Effector memory CD8-positive, alpha-beta T cell (primary cell): ENCODE measurements at places on chromosomes 5 and 9.

DNA sequence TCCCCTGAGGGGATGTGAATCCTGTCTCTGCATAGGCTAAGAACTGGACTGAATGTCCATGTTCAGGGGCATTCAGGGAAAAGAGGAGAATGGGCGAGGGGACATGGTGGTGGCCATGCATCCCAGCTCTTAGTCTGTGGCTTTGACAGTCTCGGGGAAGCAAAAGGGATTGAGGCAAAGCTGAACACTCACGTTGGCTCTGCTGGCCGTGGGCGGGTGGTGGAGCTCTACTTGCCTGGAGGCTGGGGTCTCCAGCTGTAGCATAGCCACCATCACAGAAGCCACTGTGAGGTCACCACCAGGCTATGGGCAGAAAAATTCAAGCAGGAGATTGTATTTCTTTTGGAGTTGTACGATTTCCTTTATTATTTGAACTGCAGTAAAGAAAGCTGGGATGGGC, 4.1 kb downstream of the GARIN3 start:
- no peak for DNase-seq

GRCh38 chr5:8848997-8849594, 696.8 kb downstream of the SEMA5A start:
- DNase-seq, result no peak

DNA sequence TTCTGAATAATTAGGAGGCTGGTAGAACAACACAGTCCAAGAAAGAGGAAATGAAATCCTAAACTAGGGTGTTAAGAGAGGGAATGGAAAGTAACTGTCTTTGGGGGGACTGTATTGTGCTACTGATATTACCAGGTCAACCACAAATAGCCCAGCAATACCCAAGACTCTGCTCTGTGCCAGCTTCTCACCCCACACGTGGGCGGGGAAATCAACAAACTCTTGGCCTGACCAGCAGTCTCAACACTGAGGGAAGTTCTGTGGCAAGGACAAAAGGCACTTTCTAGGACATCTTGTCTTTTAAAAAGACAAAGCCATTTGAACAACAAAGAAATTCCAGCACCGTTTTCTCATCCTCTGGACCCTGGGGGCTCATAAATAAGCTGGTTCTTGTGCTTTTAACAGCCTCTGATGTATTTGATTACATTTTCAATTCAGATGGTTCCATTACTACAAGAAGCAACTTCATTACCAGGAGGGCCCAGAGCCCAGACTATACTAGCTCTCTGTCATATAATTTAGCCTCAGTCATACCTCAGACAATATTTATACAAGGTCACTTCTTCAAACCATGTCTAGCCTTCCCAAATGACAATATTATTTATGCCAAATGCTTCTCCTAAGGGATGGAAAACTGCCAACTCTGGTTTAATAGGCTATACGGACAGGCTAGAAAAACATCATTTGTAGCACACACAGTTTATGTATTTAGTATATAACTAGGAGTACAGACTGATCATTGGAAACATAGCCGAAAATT, 297.8 kb downstream of the CWC27 start:
- DNase-seq, result no peak

DNA sequence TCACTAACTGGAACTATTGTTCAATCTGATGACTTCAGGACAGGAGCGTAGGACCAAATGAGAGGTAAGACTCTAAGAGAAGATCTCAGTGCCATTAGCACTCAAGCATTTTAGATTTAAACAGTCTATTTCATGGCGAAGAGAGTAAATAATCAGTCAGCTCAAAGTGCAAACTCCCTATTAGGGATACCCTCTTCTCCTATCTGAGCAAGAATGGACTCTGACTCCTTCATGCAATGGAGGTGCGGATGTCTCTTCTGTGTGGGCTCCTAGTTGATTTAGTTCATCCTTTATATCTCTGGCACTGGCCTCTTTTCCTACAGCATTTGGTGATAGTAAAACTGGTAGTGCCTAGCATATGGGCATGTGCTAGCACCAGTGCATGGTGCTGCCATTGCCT, 144.6 kb downstream of the SMC2 start:
- no peak for DNase-seq

GRCh38 chr5:174320051-174320450, 274.5 kb downstream of the NSG2 start:
- no peak for DNase-seq
